ENCODE measurements at places on chromosomes 11 and 22.
A peak's percentile ranks its signal among the peaks of the same experiment; 100 is the strongest.

DNA sequence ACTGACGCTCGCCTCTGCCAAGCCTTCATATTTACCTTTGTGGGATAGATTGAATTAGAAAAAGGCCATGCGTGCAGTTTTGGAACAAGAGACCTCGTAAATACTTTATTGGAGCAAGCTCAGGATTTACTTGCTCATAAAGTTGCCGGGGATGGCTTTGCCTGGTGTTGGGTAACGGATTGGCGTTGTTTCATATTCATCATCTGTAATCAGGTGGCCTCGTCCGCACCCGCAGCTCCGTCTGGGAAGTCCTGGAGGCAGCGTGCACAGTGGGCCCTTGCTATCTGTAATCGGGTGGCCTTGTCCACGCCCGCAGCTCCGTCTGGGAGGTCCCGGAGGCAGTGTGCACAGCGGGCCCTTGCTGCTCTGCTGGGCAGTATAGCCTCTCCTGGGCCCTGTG, 1209.3 kb downstream of the BRD1 start:
- no peak for DNase-seq

DNA sequence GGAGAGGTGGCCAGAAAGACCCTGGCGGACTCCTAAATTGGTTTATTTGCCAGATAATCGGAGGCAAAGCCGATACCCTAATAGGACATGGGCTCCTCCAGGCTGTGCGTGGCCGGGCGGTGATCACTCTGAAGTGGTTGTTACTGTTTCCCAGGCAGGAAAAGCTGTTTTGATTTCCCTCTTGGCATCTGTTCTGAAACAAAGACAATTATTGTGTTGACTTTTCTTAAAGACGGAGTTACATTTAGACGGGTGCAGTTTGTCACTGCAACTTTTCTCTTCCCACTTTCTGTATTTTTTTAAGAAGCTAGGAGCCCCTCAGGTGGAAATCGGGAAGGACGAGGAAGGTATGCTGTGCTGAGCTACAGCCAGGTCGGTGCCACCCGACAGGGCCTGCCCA, 1288.4 kb downstream of the BRD1 start:
- DNase-seq, result no peak

- no peak for DNase-seq
These were observed 70.1 kb upstream of the LINC01488 start for GRCh38 chr11:69411257-69411924.

DNA sequence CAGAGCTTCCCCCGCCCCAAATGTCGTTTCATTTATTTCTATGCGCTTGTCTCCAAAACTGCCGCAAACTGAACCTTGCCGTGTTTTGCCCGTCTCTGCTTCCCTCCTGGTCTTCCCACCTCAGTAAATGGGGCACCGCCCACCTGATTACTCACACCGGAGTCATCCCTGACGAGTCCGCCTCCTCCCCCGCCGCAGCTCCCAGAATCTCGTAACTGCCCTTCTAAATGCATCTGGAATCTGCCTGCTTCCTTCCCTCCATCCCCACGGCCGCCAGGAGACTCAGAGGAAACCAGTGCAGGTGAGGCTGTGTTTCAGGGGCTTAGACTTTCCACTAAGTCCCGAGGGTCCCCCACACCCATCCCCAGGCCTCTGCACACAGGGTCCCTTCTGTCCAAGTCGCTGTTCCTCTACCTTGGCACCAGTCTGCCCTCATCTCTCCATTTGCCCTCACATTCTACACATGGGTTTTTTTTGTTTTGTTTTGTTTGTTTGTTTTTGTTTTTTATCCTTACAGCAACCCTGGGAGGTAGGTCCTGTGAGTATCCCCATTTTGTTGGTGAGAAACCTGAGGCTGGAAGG, 62.6 kb upstream of the PHF21B start:
- DNase-seq, result peak; percentile 54
